ENCODE measurements at places on chromosomes 12 and 14.

DNA sequence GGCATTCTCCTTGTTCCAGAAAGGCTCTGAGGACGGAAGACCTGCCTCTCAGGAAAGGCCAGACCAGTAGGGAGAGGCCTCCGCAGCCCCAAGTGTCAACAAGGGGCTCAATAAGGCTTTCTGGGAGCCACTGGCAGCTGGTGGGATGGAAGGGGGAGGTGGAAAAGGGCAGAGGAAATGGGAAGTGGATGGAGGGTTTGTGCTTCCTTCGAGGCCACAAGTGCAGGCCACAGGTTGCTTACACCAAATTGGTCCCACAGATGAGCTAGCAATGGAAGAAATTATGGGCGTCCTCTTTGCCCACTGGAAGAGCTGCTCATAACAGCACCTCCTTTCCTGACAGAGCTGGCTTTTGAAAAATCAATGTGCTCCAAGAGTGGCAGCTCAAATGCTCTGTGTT is 28.2 kb downstream of the P2RX4 start:
- DNase-seq, result no peak

GRCh38 chr12:14852880-14853279 is 9.6 kb upstream of the ART4 start:
- no peak for DNase-seq

- no peak for DNase-seq
Observed at GRCh38 chr14:72740966-72741825, 152.7 kb downstream of the DPF3 start.

DNA sequence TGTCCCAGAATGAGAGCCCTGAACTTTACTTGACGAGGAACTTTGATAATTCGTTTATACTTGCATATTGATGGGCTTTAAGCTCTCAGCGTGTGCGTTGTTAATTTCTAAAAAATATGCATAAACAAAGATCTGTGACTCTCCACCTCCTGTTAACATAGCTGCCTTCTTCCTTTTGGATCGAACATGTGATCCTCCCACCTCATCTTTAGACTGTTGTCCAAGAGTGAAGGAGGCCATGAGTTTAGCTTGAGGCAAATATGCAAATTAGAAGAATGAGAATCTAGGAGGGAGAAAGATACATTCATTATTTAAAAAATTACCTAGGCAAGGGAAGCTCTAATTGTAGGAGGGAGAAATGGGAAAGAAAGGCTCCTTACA is 617 bp downstream of the TTC8 start:
- DNase-seq, result no peak

GRCh38 chr12:2273288-2273687 is 220.5 kb downstream of the CACNA1C start:
- no peak for DNase-seq

DNA sequence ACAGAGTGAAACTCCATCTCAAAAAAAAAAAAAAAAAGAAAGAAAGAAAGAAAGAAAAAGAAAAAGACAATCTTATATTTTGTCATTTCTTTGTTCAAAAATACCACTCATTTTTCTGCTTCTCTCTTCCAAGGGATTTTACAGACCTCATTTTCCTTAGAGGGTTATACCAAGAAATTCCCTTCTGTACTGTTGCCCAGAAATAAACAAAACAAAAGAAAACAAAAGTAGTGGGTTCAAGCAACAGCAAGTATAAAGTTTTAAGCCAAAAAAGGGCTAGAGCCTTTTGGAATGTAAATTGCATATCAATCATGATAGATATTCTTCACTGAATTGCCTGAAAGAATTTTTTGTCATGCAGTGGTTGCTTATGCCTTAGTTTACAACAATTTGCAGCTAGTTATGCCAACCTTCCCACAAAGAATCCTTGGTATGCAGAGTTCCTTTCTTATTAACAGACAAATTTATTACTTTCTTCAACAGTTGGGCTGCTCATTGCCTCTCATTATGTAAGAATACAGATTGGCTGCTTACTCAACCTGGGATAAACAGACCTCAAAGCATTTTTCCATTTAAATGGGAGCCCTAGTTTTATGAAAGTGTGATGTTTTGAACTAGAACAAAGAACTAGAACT is 129.1 kb upstream of the PPFIA2 start:
- DNase-seq, result no peak

DNA sequence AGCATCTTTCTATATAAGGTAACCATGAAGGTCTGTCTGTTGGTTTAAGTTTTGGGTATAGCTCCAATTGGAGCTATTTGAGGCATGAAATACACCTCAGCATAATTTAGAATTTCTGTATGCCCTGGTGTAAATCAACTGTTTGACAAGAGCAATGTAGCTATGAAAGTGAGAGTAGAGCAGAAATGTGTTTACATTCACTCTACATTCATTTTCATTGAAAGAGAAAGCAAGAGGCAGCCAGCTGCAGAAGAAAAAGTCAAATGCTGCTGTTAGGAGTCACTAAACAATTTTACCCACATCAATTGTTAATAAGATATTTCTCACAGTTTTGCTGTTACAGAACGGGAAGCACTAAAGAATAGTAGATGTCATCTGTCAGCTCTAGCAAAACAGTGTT is 252.5 kb downstream of the SLC6A15 start:
- no peak for DNase-seq

DNA sequence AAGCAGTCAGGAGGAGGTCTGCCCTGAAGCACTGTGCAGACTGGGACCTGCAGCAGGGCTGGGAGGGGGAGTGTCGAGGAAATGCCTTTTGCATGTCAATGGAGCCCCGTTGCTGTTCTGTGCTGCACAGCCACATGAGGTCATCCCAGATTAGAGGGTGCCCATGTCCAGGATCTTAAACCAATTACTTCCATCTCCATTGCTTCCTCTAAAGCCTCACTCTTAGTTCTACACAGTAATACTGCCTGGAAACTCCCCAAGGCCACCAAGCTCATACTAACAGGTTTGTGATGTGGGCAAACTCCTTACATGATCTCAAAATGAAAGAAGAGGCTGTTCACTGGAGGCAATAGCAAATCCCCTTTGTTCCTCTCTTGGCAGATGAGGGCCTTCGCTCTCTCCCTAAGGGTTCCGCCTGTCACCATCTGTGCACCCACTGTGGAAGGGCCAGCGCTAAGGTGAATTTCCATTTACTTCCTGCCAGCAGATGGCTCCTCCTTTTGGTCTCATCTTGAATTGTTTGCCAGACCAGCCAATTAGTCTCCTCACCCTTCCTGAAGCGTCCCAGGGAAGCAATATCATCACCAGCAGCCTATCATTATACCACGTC is 35.4 kb upstream of the LTA4H start:
- no peak for DNase-seq

DNA sequence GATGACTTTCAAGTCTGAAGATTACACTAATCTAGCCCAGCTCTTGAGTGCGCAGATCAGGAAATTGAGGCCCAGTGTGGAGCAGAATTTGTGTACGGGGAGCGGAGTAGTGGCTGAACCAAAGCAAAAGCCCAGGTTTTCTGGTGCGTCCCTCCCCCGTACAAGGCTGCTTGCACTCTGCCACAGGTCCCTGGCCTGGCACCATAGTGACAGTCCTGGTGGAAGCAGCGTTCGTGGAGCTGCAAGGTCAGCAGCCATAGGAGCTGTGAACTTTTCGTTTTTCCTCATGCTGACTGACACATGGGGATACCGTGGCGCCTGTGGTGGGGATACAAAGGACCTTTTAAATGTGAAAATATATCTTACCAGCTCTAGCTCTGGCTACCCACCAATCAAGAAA is 1.7 kb downstream of the EVL start:
- DNase-seq, result no peak

- DNase-seq, result no peak
Observed at GRCh38 chr12:12699345-12699744, 3.4 kb upstream of the GPR19 start.

DNA sequence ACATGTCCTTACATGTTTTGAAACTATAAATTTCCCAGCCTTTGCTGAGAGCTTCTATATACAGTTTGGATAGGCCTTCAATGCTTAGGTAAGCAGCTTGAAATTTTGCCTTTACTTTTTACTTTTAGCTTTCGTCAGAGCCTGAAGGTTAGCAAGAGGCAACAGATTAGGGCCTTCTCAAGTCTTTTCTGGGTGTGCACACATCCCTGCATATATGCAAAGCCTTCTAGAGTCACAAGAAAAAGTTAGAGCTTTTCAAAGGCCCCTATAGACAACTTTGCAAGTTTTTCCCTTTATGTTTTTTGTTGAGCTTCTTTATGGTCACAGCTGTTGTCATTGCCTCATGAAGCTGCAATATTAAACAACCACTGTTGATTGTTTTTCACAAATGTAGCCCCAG is 778.4 kb downstream of the GALC start:
- DNase-seq, result no peak

DNA sequence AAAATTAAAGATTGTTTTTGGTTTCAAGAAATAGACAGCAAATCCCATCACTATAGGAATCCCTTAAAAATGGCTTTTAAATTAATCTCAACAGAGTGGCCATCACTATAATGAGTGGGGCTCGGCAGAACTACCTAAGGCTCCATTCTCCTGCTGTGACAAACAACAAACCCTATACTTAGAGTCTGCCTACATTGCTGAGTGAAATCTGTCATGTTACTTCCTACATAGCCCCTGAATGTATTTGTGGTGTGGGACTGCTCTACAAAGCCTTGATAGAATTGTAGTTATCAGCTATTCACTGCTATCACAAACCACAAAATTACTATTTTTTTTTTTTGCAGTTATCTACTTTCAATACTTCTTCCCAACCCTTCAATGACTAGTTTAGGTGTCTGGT is 538.7 kb upstream of the ATXN7L3B start:
- DNase-seq, result no peak

- no peak for DNase-seq
Observed at GRCh38 chr12:44217146-44217883, 381.4 kb downstream of the TMEM117 start.

DNA sequence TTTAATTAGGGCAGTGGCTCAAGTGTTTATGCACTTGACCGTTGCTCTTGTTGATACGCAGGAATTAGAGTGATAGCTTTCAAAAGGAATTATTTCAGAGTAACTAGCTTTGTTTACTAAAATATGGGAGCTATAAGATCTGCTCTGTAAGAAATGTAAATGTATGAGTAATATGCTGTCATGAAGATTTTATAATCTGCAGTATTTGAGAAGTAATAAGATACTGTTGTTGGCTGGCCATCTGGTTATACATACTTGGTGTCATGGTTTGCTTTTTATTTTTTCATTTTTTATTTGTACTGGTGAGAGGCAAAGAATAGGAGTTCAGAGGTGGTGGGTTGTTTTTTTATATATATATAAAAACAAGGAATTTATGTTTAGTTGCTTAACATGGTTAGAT is 58.5 kb downstream of the PLXNC1 start:
- DNase-seq, result no peak

DNA sequence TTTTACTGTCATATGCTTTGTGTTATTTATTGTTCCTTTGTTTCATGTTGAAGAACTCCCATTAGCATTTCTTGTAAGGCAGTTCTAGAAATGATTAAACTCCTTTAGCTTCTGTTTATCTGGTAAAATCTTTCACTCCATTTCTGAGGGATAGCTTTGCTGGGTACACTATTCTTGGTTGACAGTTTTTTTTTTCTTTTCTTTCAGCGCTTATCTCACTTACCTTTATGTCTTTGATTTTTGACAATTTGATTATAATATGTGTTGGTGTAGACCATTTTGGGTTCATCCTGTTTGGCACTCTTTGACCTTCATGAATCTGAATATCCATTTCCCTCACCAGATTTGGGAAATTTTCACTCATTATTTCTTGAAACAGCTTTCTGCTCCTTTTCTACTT is 16.2 kb downstream of the FBXO33 start:
- no peak for DNase-seq
